ENCODE measurements at places on chromosomes 1 and 21.

DNA sequence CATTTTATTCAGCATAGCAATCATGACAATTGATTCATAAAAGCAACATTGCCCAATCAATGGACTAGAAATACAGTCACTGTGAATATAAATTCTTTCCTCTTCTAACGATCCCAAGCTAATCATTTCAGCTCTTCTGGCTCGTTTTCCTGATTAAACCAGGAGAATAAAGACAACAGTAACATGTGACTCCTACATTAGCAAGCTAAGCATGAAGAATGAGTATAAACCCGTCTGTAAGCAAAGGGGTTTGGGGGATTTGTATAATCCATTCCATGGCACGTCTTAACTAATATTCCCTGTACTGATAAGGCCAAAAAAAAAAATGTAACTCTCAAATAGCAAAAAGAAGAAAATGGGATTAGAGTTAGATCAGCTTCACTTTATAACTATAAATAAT lies 21.6 kb downstream of the IRF2BP2 start:
- no peak for DNase-seq

GRCh38 chr1:59266927-59267293 lies 30.0 kb upstream of the FGGY start:
- DNase-seq: no peak

DNA sequence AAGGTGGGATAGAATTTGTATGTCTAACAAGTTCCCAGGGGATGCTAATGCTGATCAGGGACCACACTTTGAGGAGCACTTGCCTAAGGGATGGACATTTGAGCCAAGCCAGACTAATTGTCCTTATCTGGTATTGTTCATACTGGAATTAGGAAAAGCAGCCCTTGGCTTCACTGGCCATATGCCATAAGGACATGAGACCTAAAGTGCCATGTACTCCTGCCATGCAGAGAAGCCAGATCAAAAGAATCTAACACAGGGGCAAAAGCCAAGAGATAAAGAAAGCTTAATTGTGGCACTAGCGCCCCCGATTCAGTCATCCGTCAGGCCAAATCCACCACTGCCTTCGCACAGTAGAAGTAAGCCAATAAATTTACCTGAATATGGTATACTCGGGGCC lies 45.7 kb downstream of the RNF11 start:
- no peak for DNase-seq

DNA sequence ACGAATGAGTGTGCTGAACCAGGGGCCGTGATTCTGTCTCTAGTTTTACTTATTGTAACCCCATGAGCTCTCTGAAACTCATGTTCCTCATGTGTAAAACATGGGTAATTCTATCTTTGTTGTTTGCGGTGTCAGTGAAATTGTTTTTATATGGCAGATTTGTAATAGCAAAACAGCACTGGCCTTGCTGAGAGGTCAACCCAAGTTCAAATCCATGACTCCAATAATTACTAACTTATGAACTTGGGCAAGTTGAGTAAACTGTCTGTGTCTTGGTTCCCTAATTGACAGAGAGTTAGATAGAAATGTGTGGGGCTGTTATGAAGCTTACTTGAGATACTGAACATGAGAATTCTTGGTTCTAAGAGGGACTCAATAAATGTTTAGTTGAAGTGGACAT lies 17.8 kb downstream of the C1orf116 start:
- no peak for DNase-seq

GRCh38 chr1:237108297-237109040 lies 66.5 kb downstream of the RYR2 start:
- DNase-seq: no peak

DNA sequence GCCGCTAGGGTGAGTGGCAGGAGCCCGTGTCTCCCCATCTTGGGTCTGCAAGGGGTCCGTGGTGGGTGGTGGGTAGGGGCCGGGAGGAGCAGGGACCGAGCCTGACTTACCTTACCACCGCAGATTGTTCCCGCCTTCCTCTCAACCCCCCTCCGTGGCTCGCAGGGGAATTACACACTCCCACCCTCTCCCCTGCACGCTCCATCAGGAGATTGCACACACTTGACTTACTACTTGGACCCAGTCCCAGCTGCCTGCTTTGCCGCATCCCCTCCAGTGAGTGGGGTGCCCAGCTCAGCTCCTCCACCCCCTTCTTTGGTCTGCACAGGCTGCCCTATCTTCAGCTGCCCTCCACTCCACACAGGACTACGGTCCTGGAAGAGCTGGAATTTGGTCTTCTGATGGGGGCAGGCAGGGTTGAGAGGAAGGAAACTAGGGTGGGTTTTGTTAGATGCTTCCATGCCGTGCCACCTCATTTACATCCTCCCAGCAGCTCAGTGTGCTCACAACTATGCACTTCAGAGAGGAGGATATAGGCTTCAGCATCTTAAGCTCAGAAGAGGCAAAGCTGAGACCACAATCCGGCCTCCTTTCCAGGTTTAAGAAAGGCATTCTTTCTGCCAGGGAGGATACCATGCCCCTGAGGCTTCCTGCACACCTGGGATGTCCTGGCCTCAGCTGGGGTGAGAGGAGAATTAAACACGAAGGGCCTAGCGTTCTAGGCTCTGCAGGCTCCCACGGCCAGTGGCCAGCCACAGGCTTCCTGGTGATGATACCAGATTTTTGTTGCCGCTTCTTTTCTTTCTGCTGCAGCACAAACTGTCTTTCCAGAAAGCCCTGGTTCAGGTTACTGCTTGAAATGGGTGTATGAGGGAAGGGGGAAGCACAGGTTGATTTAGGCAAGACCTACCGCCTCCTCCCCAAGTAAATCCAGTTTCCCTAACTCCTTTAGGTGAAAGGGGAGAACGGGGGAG lies 2.3 kb downstream of the KCNC4 start:
- DNase-seq: no peak

DNA sequence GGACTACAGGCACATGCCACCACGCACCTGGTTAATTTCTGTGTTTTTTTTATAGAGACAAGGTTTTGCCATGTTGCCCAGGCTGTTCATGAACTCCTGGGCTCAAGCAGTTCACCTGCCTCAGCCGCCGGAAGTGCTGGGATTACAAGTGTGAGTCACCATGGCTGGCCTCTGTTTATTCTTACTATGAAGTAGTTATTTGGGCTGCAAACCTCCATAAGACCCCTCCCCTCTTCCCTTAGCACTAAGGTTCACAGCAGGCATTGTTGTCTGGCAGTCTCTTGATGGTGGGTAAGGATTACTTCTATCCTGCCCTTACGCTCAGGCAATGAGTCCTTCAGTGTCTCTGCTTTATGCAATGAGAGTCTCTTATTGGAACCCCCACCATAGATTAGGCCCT lies 51.8 kb downstream of the ANGPTL1 start:
- DNase-seq: no peak

DNA sequence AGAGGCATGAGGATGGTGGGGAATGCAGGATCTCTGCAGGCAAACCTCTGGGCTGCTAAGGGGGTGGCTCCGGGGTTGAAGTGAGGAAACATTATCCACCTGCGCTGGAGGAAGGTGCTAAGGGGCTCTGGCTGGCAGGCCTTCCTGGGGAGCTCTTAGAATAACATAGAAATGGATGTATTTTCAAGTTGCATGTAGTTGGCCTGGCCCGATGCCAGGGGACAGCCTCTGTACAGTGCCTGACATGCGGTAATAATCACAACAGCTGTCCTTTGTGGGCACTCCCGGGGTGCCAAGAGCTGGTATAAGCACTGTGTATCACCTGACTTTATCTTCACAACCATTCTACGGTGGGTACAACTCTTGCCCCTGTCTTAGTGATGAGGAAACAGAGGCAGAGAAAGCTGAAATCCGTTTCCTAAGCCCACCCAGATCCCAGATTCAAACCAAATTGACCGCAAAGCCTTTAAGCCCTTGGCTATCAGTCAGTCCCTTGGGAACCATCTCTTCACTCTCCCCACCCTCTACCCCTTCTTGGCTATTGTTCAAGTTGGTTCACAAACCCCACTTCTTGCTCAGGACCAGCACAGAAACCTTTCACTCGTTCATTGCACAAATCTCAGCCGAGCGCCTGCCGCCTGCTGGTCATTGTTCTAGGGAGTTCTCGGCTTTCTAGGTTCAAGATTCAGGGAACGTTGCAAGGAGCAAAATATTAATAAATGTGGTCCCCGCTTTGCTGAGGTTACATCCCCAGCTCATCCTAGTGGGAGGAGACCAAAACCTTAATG lies 30.9 kb downstream of the PADI4 start:
- DNase-seq: no peak

DNA sequence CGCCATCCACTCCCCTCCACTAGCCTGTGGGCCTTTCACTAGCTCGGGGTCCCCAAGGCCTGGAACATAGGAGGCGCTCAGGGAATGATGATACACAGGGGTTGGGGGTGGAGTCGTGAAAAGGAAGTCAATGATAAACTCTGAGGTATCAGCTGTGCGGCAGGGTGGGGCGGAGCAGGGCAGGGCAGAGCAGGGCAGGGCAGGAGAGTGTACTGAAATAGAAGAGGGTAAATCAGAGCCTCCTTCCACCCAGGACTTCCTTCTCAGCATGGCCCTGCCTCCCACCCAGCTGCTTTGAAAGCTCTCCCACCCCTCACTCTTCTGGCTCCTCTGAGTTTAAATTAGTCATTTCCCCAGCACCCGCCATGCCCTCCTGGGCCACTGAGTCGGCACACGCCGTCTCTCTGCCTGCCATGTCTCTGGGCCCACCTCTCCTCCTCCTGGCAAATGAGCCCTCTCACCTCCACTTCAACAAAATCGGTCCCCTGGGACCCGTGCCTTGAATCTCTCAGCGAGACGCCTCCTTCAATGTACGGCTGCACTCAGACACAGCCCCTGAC lies 16.9 kb downstream of the CAPZB start:
- no peak for DNase-seq

GRCh38 chr1:179079113-179079761 lies 2.6 kb upstream of the TOR3A start:
- no peak for DNase-seq

- DNase-seq: no peak
Observed at GRCh38 chr1:13830616-13831280, 130.8 kb downstream of the PRDM2 start.

DNA sequence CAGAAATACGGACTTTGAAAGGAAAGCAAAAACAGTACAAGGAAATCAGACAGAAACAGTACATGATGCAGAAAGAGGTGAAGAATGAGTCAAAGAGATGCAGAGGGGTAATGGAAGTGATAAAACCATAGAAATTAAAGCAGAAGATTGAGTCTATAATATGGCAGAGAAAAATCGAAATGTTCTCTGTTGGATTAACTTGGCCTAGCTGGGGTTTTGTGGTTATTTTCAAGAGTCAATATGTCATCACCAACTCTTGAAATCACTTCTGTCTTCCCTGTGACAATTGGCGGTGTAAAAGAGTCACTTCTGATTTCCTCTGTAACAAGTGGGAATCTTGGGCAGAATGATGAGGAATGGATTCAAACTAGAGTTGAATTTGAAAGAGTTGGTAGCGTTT lies 7.4 kb downstream of the YTHDF2 start:
- no peak for DNase-seq

- no peak for DNase-seq
Observed at GRCh38 chr21:44972821-44973220, 33.0 kb downstream of the SLX9 start.

DNA sequence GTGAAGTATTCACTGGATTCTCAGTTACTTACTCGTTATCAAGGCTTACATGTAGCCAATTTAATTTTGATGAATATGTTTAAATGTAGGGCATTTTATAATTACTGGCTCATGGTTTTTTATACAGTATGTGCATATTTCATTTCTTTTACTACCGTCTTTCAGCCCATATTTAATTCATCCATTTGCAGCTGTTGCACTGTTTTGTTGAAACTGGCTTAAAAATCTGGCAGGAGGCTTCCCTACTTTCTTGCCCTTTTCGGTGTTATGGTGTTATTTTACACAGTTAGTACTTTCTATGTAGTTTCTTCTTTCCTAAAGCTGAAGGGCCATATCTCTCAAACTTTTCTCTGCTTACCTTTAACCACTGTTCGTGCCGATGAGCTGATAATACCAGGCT lies 54.2 kb downstream of the ITSN1 start:
- no peak for DNase-seq

GRCh38 chr1:46102769-46103476 lies 29.5 kb downstream of the PIK3R3 start:
- no peak for DNase-seq

DNA sequence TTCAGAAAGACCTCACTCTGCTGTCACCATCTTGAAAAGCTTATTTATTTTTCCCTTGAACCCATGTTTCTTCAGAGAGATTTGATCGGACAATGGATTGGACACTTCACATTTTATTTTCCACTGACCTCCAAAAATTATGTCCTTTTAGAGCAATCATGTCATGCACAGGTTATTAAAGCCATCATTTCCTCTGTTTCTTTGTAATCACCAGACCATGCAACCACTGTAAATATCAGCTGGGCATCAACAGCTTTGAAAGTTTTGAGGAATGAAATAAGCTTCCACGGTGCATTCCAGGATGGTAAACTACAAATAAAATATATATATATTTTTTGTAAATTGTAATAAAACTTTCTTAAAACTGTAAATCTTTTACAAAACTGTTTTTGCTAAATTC lies 144.1 kb upstream of the ADAMTS5 start:
- no peak for DNase-seq

- DNase-seq: peak; percentile 28
Observed at GRCh38 chr1:51192213-51192843, 43.7 kb upstream of the RNF11 start.

- no peak for DNase-seq
Observed at GRCh38 chr1:166884040-166884642, 8.1 kb upstream of the TADA1 start.

DNA sequence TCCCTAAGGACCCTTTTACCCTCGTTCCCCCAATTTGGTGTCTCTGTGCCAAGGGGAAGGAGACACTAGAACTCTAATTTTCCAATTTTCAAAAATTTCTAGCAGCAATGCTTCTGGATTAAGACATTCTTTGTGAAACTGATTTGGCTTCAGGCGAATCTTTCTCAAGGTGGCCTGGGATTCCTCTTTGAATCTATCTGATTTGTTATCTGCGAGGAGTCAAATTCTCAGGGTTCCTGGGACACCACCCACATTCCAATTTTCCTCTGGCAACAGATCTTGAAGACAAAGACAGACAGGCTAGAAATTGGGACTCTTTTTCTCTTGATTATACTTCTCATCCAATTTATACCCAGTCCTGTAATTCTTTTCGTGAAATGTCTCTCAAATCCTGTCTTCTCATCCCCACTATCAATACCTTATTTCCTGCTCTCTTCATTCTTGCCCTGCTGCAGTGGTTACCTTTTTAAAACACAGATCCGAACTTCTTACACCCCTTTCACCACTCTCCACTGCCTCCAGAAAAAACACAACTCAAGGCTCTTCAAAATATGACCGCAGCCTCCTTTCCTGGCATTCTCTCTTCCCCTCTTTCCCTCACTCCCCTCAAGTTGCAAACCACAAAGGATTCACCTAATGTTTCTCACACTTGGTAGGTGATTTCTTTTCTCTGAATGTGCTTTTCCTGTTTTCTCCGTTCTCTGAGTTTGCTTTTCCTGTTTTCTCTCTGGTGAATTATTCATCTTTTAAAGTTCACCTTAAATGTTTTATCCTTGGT lies 2.7 kb upstream of the MPZL1 start:
- DNase-seq: no peak

DNA sequence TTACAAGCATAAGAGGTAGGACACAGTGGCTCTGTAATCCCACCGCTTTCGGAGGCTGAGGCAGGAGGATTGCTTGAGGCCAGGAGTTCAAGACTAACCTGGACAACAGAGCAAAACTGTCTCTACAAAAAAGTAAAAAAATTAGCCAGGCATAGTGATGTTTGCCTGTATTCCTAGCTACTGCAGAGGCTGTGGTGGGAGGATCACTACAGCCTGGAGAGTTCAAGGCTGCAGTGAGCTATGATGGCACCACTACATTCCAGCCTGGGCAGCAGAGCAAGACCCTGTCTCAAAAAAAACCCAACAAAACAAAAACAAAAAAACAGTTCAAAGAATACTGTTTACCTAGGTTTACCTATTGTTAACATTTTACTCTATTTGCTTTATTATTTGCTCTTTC lies 37.4 kb downstream of the CLIC4 start:
- DNase-seq: no peak

GRCh38 chr1:169132512-169133227 lies 26.2 kb downstream of the ATP1B1 start:
- DNase-seq: no peak

Data from activated naive CD4-positive, alpha-beta T cell (primary cell).